ENCODE measurements at places on chromosomes 2 and 18.

DNA sequence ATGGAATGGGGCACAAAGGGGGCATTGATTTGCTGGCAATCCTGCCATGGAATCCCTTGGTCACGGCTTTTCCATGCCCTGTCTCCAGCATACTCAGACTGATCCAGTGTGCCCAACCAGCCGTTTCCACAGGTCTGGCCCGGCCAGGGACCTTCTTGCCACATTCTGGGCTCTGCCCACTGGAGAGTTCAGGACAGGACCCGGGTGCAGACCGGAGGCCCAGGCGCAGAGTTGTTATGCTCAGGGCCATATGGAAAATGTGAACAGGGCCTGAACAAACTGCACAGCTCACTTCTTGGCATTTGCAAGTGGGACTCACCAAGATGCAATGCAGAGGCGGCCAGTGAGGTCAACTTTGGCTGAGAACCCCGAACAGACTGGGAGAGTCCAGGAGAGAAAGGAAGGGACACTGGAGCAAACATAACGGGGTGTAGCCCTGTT lies 15.6 kb upstream of the ASAP2 start:
- no peak for DNase-seq

- no peak for DNase-seq
Observed at GRCh38 chr2:147083664-147084063, 761.2 kb upstream of the ACVR2A start.

DNA sequence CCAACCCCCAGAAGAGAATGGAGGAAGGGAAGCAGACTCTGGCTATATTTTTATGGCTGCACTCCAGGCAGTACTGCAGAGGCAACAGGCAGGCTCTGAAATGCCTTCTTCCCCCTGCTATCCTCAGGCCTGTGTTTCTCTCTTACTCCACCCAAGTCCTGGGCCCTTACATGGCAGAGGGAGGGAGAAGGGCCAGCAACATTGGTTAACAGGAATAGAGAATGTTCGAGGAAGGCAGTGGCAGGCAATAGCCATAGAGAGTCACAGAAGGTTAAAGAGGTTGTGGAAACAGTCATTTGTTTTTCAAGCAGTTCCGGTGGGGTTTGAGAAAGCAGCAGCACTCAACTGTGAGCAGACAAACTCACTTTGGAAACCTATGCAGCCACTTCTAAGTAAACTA lies 15.1 kb upstream of the DARS1 start:
- no peak for DNase-seq

- no peak for DNase-seq
Observed at GRCh38 chr2:157257312-157258252, at the start of gene GALNT5. TSS of gene GALNT5 (plus strand) at chr2:157257705. CDS start at chr2:157258083, 378 bp downstream.

DNA sequence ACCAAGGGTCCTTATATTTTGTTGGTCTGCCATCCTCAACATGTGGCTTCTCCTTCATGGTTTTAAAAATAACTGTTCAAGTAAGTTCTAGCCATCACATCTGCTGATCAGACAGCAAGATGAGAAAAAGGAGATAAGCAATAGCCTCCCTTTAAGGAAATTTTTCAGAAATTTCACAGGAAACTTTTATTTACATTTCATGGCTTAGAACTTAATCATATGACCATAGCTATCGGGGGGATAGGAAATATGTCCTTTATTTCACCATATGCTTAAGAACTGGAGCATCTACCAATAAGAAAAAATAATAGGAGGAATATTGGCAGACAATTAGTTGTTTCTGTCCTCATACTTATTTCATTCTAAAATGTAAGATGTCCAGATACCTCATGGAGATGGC lies 16.2 kb downstream of the ATF2 start:
- DNase-seq: no peak

DNA sequence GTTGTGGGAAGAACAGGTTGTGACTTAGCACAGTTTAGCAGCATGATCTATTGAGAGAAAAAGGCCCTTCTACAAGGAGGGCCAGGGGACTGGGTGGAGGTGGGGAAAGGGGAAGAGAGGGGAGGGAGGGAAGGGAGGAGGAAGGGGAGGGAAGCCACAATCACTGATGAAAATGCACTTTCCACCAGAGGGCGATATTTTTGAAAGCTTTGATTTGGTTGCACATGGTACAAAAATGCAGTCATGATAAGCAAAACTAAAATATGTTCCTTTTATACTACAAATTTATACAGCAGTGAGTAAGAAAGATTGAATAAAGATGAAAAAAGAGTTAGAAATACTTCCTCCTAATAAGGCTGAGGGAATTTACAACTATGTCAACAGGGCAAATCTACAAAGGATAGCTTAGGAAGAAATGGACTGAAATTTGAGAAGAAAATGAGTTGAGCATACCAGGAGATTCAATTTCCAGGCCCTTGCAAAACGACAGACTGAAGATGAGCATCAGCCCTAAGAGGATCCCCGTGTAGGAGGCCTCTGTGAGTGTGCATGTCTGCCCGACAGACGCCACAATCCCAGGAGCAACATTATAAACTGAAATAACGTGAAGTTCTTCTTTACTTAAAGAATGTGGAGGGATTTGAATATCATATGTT lies 17.2 kb downstream of the SH3YL1 start:
- DNase-seq: no peak

GRCh38 chr2:25297738-25298137 lies 44.0 kb downstream of the DNMT3A start:
- DNase-seq: no peak

GRCh38 chr18:48790226-48790863 lies 160.4 kb downstream of the SMAD7 start:
- no peak for DNase-seq

GRCh38 chr2:157919181-157919580 lies 43.1 kb upstream of the ACVR1 start:
- DNase-seq: no peak

DNA sequence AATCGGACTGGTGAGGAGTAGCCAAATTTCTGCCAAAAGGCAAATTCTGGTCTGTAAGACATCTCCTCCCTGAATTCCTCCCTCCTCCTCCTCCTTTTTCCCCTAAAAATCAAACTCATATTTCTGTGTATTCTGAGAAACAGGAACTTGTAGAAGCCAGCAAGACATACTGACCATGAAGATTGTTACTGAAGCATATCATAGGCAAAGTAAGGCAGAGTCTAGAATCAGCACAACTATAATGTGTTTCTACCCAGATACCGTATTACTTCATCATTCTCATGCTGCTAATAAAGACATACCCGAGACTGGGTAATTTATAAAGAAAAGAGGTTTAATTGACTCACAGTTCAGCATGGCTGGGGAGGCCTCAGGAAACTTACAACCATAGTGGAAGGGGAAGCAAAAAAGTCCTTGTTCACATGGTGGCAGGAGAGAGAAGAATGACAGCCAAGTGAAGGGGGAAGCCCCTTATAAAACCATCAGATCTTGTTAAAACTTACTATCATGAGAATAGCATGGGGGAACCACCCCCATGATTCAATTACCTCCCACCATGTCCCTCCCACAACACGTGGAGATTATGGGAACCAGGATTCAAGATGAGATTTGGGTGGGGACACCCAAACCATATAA lies 24.9 kb upstream of the EPC2 start:
- no peak for DNase-seq

GRCh38 chr2:199228887-199229819 lies 228.6 kb downstream of the SATB2 start:
- no peak for DNase-seq

- DNase-seq: no peak
Observed at GRCh38 chr2:84878896-84879583, 1.8 kb downstream of the TRABD2A start.

DNA sequence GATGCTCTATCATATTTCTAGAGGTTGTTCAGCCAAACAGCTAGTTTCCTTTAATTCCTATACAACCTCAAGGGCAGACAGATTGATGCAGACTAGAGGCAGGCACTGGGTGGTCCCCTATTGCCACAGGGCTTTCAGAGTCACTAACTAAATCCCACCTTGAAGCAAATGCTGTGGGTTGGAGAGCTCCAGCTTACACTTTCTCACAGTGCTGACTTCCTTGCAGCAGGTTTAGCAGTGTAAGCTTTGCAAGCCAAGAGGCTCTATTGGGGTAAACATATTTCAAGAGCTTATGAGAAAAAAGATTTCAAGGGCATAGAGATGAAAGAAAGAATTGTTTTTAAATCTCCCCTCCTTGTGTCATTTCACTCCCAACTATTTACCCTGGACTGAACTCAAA lies 366.5 kb upstream of the CRIM1 start:
- no peak for DNase-seq

GRCh38 chr18:62088156-62088555 lies 98.7 kb downstream of the PIGN start:
- no peak for DNase-seq

DNA sequence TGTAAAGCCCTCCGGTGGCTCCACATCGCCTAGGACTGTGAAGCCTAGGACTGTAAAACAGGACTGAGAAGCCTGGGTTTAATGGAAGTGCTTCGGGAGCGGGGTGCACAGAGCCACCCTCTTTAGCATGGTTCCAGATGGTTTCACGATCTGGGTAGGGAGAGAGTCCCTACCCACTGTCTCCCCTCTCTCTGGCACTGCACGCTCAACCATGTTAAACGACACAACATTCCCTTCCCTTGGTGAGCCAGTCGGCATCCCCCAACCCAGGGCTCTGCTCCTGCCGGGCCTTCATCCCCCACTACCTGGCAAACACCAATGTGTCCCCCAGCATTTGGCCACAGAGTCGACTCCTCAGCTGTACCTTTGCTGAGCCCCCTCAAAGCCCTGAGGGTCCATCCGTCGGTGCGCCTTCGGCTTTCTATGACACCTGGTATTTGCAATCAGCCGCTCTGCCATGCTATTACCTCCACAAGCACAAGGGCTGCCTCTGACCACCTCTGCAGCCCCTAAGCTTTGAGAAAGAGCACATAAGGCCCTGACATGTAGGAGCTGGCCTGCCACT lies 1.1 kb downstream of the COPS9 start:
- DNase-seq: no peak

- DNase-seq: no peak
Observed at GRCh38 chr2:150477347-150477746, 10.1 kb downstream of the RND3 start.

GRCh38 chr2:134127496-134127895 lies 126.4 kb upstream of the MGAT5 start:
- DNase-seq: no peak
